Activated CD8-positive, alpha-beta T cell treated with anti-CD3 and anti-CD28 coated beads for 36 hours (primary cell): ENCODE measurements at places on chromosomes 7 and 10. TPM values are rescaled to one million over a fixed set of nuclear protein-coding genes. Genes with fewer than 3 reads are reported as not detected.

DNA sequence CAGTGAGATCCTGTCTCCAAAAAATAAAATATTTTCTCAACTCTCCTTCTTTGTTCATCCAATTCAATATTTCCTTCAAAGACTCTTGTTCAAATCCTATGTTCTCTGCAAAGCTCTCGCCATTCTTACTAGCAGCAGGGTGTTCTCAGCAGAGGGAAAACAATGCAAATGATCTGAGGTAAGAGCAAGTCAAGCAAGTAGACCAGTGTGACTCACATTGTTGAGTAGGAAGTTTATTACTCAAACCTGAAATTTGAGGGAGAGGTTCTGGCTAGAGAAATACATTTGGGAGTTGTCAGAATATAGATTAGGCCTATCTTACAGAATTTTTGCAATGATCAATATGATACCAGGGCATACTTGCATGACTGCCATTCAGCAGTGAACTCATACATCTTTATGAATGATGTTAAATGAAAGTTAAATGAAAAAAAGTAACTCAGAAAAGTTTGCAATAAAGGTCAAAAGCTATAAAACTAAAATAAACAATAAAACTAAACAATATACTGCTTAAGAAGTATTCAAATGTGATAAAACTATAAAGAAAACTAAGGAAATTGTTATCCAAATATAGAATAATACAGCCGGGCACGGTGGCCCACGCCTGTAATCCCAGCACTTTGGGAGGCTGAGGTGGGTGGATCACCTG, 5.8 kb downstream of the IDE start:
- no peak for DNase-seq

GRCh38 chr10:88471899-88472298, 111.2 kb downstream of the RNLS start:
- DNase-seq: no peak

GRCh38 chr10:117619223-117619622, 76.7 kb downstream of the EMX2 start:
- no peak for DNase-seq

DNA sequence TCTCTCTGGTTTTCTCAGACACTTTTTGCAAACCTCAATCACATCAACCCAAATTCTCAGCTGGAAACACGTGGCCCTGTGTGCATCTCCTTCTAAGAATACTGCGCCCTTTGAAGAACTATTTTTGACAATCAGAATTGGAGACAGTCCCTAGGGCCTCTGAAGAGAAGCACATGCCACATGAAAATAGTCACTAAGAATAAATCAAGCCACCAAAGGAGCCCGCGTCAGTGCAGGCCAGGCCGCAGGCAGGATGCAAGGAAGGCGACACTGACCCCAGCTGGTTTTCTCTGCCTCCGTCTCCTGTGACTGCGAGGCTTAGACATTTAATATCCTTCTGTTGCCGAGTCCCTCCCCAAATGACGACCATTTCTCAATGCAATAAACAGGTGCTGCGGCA, 88.0 kb upstream of the ADAM12 start:
- no peak for DNase-seq

GRCh38 chr10:84214612-84215235, 10.6 kb downstream of the LRIT2 start:
- peak; percentile 52 for DNase-seq

DNA sequence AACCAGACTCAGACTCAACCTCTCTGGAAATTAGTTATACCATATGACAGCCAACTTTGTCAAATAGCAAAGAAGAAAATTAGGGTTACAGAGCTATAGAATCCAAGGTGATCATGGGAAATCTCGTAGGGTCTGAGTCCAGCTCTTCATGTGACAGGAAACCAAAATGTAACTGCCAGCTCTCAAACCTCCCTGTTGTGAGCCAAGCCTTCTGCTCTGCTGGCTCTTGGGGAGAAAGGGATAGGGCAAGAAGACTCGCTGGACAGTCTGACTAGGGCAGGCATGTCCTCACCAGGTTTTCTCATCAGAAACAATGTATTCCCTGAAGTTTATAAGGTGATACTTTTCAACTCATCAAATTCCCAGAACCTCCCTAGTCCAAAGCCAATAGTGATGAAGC, 63.0 kb downstream of the CDHR3 start:
- DNase-seq: no peak

GRCh38 chr7:117225536-117225935, 97.3 kb downstream of the WNT2 start:
- no peak for DNase-seq

DNA sequence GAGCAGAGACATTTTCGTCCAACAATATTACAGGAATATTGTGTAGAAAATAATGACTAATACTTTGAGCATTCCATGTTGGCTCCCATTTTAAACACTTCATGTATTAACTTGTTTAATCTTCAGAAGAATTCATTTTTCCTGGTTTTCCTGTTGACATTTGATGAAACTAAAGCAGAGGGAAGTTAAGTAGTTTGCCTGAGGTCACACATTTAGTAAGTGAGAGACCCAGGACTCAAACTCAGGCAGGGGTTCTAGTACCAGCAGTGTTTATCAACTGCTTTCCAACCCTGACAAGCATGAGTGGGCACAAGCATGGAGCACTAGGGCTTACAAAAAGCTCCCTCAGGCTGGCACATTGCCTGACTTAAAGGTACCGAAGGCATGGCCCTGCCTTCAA, 719.1 kb downstream of the AUTS2 start:
- no peak for DNase-seq

DNA sequence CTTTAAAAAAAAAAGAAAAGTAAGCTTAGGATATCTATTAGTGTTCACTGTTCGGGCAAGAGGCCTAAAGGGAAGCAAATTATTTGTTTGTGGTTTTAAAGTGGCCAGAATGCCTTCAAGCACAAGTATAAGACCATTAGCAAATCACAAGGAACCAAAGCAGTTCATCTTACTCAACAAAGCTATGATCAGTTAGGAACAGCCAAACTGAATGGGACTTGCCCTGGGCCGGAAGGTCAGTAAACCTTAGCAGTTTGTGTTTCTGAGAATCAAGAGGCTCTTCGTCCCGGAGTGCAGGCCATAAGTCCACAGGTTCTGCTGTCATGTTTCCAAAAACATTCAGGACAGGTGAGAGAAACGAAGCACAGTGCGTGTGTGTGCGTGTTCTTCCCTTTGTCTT, 4.5 kb downstream of the FBXW4 start:
- DNase-seq: no peak

DNA sequence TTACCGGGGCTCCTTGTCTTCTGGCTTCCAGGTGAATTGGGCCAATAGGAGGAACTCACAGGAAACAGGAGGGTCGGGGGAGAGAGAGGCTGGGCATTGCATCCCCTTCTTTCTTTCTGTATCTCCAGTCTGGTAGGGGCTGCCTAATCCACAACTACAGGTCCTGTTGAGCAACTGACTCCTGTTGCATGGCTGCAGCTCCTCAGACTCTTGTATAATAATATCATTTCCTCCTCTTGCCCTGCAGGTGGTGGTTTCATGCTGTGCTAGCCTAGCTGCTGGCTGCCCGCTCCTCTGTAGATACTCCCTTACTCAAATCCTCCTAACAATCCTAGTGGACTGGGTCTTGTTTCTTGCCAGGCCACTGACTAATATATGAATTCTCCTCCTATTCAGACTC, 276.5 kb upstream of the SMIM30 start:
- DNase-seq: no peak

DNA sequence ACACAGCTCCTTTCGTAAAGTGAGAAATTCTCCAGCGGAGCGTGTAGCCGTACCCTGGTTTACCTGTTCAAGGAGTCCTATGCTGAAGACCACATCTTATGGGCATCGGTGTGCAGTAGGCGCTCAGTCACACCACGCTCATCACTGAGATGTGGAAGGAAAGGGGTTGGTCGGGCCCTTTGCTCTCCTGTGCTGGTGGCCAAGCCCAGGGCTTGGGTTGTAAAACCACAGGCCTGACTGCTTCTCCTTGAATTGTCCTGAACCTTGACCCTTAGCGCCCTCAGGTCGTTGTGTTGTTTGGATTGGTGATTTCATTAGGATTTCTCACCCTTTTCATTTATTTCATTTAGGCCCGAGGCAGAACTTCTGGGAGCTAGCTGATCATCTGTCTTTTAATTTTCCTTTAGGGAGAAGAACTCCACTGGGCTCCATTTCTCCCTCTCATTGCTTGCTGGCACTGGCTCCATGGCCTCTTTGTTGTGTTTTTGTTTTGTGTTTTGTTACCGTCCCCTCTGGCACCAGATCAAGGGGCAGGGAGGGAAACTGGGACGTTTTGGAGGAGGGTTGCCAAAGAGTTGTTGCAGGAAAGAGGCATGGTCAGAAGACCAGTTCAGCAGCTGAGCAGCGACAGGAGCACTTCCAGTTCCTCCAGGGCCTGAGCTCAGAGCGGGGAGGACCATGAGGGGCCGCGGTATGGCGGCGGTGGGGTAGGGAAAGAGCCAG, 511.4 kb upstream of the GALNT17 start:
- no peak for DNase-seq

DNA sequence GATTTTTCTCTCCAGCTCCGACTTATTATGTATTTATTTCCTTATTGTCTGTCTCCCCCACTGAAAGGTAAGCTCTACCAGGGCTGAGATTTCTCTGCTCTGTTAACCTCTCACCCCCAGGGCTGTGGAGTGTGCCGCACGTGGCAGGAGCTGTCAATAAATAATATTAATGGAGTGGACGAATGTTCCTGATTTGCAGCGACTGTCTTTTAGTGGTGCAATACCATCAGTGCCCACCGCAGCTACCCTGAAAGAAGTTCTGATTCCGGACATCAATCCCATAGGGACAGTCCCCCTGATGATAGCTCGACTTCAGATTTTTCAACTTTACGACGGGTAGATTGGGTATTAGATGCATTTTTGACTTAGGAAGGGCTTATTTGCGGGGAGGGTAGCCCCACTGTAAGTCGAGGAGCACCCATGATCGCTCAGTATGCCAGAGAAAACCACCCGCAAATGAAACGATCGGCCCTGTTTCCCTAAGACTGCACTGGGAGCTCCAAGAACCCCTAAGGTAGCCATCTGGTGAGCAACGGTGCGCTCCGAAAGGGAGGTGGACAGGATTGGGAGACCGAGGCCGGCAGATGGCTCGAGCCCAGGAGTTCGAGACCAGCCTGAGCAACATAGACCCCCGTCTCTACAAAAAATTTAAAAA, 986 bp upstream of the PPP2R2D start:
- DNase-seq: peak; percentile 29

DNA sequence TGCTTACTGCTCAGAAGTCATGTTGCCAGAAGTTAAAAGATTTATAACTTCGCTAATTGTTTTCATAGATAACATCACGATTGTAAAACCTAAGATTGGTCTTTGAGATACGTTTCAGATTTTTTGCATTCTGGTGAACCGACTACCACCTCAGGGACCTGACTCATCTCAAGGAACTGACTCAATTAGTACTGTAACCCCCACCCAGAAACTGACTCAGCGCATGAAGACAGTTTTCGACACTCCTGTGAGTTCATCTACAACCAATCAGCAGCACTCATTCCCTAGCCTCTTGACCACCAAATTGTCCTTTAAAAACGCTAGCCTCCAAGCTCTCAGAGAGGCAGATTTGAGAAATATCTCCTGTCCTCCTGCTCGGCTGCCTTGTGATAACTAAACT, 72.3 kb downstream of the ELMO1 start:
- DNase-seq: peak; percentile 58

DNA sequence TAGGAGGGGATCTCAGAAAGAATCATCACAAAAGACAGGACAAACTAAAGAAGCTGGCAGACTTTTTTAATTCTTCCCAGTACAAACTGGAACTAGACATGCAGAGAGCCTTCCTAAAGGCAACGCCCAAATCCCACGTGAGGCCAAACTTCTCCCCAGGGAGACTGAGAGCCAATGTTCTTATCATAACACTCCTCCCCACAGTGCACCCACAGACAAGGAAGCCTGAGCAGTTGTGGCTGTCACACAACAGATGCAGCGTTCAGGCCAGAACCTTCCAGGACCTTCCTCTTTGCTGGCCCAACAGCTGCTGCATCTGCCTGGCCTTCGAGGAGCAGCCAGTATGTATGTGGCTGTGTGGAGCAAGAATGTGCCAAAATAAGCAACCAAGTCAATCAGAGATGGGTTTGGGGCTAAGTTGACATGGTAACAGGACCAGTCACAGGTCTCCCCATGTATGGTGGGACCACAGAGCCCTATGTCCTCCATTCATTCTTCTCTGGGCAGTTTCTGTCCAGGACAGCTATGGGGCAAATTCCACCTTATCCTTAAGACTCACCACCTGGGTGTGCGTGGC, 34.9 kb downstream of the SRPK2 start:
- no peak for DNase-seq

GRCh38 chr10:79145517-79146470, 77.0 kb downstream of the ZMIZ1 start:
- DNase-seq: no peak

GRCh38 chr10:76411729-76412435, 980.5 kb downstream of the LRMDA start:
- DNase-seq: no peak

GRCh38 chr10:107626862-107627261, 462.4 kb upstream of the SORCS1 start:
- no peak for DNase-seq

GRCh38 chr10:70737250-70737649, 47.9 kb downstream of the TBATA start:
- no peak for DNase-seq

- DNase-seq: no peak
Measured at GRCh38 chr7:96023387-96023786, 251.0 kb downstream of the DYNC1I1 start.

FXYD4 gene
- total RNA-seq: not detected

ZCWPW1 gene
- 3.6 TPM for total RNA-seq

AKR1C1 gene
- total RNA-seq: 0.45 TPM

CPA1 gene
- not detected for total RNA-seq

ELFN1 gene
- total RNA-seq: 0.36 TPM

NKX2-3 gene
- not detected for total RNA-seq

FAM241B gene
- total RNA-seq: 12.5 TPM

FZD8 gene
- total RNA-seq: 0.14 TPM

NFE2L3 gene
- 21.5 TPM for total RNA-seq
